ENCODE measurements at places on chromosomes 13 and 19.

- DNase-seq, result peak; percentile 83
Observed at GRCh38 chr19:43624933-43625332, 5.5 kb upstream of the ZNF428 start.

GRCh38 chr19:50387176-50387867, 3.2 kb downstream of the POLD1 start:
- DNase-seq, result no peak

DNA sequence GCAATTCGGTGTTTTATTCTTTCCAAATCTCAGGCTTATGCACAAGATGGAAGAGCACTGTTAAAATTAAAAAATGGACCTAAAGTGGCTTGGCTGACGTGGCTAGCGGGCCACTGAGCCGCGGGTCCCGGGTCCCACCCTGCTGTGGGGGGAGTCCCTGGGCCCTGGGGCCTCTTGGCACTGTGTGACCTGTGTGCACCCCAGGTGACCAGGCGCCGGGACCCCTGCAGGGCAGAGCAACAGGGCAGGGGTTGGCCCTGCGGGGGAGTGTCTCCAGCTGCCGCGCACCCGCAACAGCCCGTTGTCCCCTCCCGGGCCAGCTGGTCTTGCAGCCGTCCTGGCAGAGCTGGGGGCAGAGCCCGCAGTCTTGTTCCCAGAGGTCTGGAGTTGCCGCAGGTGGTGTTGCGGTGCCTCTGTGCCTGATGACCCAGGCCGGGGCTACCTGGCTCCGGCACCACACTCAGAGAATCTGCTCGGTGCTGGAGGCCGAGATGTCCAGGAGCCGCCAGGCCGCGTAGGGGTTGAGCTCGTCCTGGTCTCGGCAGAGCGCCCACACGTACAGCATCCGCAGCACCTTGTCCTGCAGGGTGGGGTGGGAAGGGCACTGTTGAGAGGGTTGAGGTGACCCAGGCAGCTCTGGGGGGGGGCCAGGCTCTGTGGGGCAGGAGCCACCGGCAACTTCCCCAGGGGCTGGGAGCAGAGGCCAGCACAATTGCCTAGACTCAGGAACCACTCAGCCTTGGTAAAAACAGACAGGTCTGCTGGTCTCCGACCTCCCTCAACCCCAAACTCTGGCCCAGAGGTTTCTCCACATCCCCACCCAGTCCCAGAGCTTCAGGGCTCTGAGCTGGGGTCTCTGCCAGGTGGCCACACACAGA, 1.0 kb upstream of the CTXN1 start:
- no peak for DNase-seq

GRCh38 chr13:90405301-90405700, 942.2 kb upstream of the MIR17HG start:
- no peak for DNase-seq

DNA sequence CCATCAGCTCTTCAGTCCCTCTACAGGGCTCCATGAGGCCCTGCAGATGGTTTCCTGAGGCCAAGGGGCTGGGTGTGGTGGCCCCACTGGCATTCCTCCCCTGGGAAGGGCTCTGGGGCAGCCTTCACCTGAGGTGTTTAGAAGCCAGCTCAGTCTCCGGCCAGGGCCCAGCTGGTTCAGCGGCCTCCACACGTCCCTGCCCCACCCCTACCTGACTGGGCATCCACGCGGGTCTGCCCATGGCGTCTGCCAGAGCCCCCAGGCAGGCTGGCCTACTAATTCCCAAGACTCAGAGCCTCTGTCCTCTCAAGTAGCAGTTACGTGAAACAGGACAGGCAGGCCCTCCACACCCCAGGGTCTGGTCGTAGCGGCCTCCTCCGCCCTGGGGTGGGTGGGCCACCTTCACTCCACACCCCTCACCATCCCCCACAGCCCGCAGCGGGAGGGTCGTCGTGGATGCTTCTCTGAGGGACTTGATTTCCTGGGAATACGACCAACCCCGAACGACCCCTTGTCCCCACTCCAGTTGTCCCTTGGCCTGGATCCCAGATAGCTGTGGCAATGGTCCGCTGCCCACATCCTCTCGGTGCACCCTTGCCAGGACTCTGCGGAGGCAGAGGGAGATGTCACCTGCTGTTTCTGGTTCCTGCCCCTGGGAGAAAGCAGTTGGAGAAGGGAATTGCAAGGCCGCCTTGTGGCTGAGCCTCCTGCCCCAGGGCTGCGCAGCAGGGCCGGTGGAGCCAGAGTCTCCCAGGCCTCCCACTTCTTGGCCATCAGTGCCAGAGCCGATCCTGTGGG, 24.3 kb downstream of the CAPN12 start:
- DNase-seq, result no peak

- DNase-seq, result no peak
Observed at GRCh38 chr13:112124141-112124540, 57.2 kb downstream of the SOX1 start.

- no peak for DNase-seq
Observed at GRCh38 chr13:106372199-106373155, 163.0 kb downstream of the EFNB2 start.

DNA sequence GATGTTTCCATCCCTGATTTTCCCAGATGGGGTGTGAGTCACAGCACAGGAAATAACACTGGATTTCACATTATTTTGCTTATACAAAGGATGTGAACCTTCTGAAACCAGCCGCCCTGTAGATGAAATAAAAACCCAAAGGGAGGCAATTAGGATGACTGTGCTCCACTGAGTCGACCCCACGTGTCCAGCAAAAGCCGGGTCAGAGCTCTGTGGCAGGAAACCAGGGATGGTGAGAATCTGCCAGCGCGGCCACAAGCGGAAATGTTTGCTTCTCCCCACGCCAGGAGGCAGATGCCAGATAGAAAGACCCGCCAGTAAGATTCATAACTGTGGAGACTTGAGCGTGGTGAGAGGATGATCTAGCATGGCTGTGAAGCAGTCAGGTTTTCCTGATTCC, 764.4 kb downstream of the LIG4 start:
- DNase-seq, result no peak

DNA sequence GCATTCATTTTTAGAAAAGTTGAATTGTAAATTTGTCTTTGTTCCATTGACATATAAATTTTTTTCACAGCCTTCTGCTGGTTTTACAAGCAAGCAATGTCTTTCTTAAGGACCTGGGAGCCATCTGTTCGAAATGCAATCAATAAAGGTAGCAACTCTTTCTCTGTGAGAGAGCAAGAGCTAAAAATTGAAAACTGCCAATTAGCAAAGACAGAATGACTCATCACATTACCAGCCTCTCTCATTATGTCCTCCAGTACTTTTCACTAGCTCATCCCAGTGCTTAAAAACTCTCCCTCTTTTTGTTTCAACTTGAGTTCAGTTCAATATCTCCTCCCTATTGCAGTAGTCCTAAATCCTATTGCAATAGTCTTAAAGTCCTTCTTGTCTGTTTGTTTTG, 760.7 kb upstream of the SLITRK6 start:
- no peak for DNase-seq

All from stimulated activated CD4-positive, alpha-beta T cell treated with anti-CD3 and anti-CD28 coated beads, Interleukin-12 subunit alpha, Interleukin-12 subunit beta, amount 100 ng/mL, for 4 hours (primary cell).